Activated CD4-positive, alpha-beta T cell treated with anti-CD3 and anti-CD28 coated beads for 48 hours (primary cell): ENCODE measurements at places on chromosomes 4 and X.

GRCh38 chr4:163385466-163385865 lies 41.8 kb downstream of the NPY5R start:
- DNase-seq: no peak

DNA sequence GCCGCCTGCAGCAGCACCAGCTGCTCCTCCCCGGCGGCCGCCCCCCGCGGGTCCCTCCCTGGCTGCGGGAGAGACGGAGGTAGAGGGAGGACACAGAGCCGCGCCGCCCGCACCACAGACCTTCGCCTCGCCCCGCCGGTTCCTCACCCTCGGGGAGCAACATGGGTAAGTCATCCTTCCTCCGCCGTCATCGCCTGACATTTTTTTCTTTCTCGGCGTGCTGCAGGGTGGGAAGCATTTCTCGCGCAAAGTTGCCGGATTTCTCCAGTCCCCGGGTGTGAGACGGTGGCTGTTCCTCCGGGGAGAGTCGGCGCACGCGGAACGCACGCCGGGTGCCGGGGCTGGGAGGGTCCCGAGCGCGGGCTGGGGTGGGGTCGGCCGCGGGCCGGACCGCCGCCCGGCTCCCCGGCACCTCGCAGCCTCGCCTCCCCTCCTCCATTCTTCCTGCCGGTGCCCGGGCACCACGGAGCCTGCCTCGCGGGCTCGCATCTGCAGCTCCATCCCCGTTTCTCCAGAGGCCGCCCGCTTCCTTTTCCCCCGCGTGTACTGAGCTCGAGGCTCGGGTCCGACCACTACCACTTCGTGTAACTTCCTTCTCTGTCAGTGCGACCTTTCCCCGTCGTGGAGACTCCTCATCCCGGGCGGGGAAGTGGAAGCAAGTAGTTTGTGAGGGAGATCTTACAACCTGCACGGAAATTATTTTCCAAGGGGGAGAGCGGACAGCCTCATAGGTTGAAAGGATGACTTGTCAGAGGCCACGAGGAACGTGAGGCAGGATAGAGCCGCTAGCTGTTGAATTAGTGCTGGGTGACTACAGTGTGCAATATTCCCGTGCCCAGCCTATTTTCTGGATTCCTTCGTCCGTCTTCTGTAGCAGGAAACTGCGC lies 464 bp downstream of the RAP1GDS1 start:
- DNase-seq: peak; percentile 54

DNA sequence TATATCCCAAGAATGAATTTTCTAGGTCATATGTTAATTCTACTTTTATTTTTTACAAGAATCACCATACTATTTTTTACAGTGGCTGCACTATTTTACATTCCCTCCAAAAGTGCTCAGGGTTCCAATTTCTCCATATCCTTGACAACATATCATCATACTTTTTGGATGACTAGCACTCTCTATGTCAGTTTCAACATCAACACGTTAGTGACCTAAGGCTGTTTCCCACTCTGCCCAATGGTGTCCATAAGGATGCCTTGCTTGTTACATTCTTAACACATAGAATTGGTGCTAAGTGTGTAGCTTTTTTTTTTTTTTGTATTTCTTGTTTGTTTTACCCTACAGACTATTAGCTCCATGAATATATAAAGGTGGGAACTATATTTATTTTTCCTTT lies 175.4 kb downstream of the PCDH10 start:
- no peak for DNase-seq

GRCh38 chr4:80073473-80074008 lies 512 bp upstream of the ANTXR2 start:
- DNase-seq: peak; percentile 25

- DNase-seq: peak; percentile 2
These were observed 66.5 kb downstream of the SHROOM4 start for GRCh38 chrX:50747471-50747900.

GRCh38 chr4:41216294-41217019 lies 2.1 kb upstream of the APBB2 start:
- peak; percentile 82 for DNase-seq

DNA sequence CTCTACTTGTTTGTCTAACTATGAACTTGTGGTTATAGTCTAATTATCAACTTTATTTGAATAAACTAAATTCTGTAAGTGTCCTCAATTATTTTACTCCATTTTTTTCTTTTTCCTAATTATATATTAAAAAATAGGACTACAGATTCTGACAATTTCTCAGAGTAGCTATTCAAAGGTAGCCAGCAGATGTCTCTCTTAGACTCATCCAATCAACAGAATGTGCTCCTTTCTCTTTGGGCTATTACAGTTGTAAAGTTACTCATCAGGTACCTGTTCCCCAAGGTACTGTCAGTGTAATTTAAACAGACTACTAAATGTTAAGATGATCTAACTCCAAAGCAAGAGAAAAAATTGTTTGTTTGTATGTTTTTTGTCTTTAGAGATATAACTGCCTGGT lies 248.6 kb downstream of the PCDH18 start:
- DNase-seq: no peak

DNA sequence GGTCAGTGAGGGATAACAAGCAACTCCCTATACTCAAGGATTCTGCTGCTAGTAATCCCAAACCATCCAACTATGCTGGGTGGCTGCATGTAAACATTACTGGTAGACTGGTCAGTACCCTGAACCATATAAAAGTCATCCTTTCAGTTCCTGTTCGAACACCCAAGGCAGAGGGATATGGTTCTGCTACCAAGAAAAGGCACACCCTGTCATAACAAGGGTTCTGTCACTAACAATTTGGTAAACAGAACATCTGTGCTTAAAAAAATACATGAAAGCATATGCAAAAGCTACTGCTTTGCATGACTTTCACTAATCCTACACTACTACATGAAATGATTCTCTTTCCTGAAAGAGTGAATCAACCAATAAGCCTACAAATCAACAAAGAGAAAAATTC lies 76.8 kb upstream of the MCF2 start:
- no peak for DNase-seq

DNA sequence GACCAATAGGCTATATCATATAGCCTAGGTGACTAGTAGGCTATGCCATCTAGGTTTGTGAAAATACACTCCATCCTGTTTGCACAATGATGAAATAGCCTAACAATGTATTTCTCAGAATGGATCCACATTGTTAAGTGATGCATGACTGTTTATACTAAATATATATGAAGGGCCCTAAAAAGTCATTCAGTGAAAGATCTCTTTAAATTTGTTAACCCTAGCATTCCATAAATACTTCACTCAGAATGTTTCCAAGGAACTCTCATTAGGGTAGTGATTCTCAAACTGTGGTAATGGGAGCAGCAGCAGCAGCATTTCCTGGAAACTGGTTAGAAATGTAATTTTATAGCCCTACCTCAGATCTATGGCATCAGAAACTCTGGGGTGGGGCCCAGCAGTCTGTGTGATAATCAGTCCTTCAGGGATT lies 74.9 kb downstream of the PRRG1 start:
- DNase-seq: no peak

DNA sequence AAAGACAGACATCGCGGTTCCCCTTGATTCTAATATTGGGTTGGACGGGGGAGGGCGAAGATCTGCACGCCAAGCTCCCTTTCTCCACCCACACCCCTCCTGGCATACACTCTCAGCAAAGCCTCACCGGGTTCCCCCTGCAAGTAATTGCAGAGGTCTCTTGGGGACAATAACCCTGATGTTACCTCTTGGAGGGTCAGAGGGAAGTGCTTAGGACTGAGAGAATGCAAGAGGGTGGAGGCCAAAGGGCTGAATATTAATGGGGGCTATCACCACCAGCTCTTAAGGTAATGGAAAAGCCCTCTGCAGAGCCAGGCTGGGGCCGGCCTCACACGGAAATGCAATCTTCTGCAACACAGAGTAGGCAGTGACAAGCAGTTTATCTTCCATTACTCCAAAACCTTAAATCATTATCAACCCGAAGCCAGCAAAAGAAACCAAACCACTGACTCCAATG lies 344.1 kb upstream of the GATB start:
- no peak for DNase-seq

GRCh38 chrX:105460376-105460775 lies 239.9 kb upstream of the TEX13A start:
- no peak for DNase-seq
